ENCODE measurements at places on chromosomes 4 and X.

DNA sequence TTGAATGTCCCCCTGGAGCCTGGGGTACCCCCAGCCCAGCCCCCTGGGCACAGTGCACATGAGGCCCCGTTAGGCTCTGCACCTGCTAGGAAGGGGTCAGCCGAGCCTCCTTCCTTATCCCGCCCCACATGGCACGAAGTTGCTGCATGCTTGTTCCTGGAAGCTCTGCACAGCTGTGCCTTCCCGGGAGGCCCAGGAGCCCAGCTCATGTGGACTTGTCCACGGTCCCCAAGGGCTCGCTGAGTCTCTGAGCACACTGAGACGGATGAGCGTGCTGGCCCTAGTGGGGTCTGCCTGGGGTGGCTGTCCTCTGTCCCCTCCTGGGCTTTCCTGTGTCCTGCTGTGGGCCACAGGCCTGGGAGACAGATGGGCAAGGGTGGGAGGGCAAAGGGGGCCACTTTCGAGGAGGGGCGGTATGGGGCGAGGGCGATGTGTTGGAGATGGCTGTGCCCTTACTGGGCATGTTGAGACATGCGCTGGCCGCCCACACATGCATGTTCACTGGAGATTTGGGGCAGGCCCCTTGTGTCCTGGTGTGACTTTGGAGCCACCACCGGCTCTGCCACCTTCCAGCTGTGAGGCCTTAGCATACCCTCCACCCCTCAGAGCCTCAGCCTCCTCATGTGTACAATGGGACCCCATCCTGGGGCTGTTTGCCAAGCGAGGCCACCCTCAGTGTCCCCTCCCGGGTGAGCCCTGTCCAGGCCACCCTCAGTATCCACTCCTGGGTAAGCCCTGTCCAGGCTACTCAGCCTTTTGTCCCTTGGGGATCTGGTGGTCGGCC, 237.6 kb downstream of the AFAP1 start:
- no peak for DNase-seq

- no peak for DNase-seq
These were observed 64.7 kb upstream of the NKX1-1 start for GRCh38 chr4:1470816-1471442.

DNA sequence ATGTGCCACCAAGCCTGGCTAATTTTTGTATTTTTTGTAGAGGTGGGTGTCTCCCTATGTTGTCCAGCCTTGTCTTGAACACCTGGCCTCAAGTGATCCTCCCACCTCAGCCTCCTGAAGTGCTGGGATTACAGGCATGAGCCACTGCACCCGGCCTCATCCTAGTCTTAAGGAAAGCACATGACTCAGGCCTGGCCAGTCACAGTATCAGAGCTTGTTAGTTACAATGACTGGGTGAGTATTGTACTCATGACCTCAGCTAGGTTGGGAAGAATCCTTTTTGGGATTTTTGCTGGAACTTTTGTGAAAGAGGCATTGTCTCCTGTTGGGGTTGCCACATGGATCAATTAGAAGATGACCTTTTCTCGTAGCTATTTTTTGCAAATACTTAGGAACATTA, 292.8 kb downstream of the RAPGEF2 start:
- DNase-seq: no peak

DNA sequence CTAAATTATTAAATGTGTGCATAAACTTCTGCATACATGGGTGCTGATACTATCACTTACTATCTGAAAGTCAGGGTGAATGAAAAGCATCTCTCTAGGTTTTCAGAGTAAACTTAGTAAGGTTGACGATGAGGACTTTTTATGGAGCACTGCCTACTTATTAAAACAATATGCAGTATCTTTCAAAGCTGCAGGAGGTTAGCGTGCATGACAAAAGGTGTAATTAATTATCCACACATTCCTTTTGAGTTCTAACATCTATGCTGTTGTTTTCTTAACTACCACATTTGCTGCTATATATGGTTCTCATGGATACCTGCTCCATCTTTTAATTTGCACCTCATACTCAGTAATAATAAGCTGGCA, 256.2 kb downstream of the FSTL5 start:
- DNase-seq: no peak

DNA sequence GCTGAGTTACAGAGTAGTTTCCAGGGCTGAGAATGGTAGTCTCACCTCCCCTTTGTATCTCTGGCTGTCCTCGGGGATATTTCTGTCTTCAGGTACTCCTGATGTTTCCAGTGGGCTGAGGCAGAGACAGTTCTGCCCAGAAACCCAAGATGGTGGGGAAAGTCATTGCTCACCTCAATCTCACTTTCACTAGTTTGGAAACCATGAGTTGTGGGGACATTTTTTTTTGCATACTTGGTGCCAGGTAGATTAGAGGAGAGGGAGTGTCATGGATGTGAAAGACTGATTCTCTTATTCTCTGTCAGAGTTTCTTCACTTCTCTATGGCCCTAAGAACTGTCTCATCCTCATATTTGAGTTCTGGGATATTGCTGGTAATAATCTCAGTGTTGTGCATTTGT, 708.6 kb upstream of the MAGEB2 start:
- DNase-seq: no peak

- DNase-seq: no peak
These were observed 7.9 kb downstream of the EVC2 start for GRCh38 chr4:5700459-5700858.

DNA sequence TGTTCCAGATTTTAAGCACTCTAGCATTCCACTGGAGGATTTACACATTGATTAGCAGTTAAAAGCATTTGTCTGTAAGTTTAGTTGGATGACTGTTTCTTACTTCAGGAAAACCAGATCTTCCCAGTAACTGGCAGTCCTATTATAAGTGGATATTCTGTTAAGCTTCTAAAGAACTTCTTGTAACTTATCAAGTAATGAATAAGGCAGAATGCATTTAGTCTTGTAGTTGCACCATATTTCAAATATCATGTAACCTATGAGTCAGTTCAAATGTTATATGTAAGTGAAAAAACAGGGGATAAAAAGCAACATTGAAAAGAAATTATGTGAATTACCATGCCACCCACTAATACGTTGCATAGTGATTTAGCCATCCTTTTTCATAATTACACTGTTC, 30.2 kb upstream of the TENM3 start:
- no peak for DNase-seq

GRCh38 chr4:74642006-74642405, 152.3 kb downstream of the BTC start:
- no peak for DNase-seq

- DNase-seq: no peak
These were observed 46.1 kb downstream of the C4orf46 start for GRCh38 chr4:158625544-158625943.

- no peak for DNase-seq
These were observed 65.0 kb upstream of the MAGEB2 start for GRCh38 chrX:30150196-30150895.

GRCh38 chr4:39464886-39465501, 6.1 kb downstream of the LIAS start:
- peak; percentile 84 for DNase-seq

DNA sequence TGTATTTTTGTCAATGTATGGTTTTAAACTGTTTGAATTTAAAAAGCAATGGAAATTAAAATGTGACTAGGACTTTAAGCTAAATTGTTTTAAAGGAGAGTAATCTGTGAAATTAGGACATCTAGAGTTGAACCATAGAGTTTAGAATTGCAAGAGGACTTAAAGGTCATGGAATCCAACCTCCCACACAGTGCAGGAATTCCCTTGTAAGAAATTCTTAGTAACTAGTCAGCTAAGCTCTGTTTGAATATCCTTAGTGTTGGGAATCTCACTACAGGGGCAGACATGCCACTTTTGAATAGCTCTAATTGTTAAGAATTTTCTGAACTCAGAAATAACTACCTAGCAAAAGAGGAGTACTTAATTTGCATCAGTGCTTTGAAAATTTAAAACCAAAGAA, 292.9 kb downstream of the IL1RAPL1 start:
- DNase-seq: no peak

DNA sequence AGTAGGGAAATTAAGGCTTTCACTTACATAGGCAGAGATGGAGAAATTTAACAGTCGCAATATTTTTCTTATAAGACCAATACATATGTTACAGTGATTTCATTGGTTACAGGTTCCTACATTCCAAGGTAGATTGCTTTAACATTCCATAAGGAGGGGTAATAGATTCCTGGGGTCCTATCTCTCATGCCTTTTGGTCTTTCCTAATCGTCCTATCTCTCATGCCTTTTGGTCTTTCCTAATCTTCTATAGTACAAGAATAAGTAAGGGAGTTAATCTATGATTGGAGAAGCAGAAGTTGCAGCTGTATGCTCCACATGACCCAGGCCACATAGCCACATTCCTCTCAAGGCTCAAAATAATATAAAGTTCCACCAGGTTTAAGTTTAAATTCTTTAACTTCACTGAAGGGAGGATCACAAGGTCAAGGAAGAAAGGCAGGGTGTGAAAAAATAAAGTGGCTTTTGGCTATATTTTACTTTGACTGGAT, 285.0 kb upstream of the BOD1L1 start:
- peak; percentile 39 for DNase-seq

- no peak for DNase-seq
These were observed 37.7 kb downstream of the SOX3 start for GRCh38 chrX:140467211-140467610.

- no peak for DNase-seq
These were observed 233.5 kb downstream of the DCTD start for GRCh38 chr4:182683661-182684060.

GRCh38 chr4:13984991-13985800, 357.7 kb upstream of the BOD1L1 start:
- peak; percentile 83 for DNase-seq

DNA sequence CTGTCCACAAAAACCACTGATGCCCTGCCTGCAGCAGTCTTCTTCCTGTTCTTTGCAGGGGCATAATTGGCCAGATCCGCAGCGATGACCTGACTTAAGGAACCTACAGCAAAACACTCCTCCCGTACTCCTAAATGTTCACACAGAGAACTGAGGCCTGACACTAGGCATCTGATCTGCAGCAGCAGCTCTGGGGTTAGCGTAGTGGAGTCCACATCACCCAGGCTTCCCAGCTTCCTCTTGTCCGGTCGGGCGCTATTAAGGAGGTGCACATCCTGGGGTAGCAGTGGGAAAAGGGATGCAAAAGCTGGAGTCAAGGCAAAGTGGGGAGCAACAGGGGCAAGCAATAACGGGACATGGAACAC, 758 bp downstream of the SCFD2 start:
- DNase-seq: peak; percentile 19

GRCh38 chr4:24769571-24769970, 25.8 kb upstream of the SOD3 start:
- no peak for DNase-seq

GRCh38 chrX:118644378-118644777, 83.0 kb upstream of the IL13RA1 start:
- DNase-seq: peak; percentile 26

- peak; percentile 90 for DNase-seq
These were observed 227.8 kb downstream of the STIM2 start for GRCh38 chr4:27088491-27088890.

DNA sequence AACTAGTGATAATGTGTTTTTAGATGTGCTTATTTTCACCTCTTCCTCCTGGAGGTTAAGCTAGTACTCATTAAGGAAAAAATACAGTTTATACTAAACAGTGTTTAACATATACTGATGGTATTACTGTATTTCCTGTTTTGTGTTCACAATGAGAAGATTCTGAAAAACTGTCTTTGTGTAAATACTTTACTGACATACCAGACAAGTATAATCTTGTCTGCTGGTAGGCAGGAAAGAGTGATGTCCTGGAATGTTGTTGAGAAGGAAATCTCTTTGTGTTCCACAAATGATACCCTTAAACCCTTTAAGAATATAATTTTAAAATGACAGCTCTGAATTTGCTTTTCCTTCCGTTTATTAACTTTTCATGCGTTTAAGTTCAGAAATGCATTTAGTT, 205.5 kb upstream of the NUDT6 start:
- no peak for DNase-seq

DNA sequence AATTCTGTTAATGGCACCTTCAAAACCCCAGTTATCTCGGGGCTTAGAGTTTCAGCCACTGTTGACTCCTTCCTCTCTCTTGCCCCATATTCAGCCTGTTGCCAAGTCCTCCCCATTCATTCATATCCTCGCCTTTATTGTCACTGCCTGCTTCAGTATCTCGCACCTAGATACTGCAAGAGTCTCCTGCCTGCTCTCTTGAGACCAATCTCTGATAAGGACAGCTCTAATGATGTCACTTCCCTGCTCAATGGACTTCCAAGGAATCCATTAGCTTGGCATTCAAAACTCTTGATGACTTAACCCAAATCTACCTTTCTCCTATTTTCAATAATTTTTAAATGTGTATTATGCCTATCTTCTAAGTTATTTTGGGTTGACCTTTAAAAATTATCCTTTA, 1.1 kb upstream of the UBE2A start:
- DNase-seq: no peak

DNA sequence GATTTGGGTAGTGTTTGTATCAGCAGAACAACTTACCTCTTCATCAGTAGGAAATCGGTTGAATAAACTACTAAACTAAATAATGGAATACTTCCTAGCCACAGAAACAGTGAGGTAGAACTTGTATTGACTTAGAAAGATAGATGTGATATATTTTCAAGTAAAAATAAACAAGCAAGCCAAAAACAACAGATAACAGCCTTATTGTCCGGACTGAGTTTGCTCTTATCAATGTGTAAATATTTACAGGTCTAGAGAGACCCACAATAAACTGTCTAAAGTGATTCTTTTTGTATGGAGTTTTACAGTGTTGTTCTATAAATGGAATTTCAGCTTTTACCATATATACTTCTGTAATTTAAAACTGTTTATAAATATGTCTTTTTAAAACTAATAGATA, 721.8 kb downstream of the ADGRL3 start:
- no peak for DNase-seq

DNA sequence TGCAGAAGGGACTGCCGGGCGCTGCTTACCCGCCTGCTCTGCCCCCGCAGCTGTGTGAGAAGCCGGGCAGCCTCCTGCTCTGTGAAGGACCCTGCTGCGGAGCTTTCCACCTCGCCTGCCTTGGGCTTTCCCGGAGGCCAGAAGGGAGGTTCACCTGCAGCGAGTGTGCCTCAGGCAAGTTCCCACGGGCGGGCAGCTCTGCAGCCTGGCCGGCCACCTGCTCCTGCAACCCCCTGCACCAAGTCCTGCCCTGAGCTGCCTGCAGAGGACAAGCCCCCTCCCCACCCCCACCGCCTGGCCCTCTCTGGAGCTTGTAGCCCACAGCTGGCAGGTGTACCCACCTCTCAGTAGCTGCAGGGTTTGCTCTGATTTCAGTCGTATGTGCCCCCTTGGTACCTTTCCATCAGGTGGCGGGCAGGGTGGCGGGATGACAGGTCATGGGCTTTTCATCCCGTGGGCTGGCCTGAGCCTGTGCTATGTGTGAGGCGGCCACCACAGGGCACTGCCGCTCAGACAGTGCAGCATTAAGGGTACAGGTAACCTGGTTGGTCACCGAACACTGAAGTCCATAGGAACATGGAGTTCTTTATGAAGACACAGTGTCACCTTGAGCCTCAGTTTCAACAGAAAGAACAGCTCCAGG, 56.6 kb downstream of the NELFA start:
- DNase-seq: no peak

- no peak for DNase-seq
These were observed 271.8 kb downstream of the FBXW7 start for GRCh38 chr4:152264106-152264505.

GRCh38 chrX:16113978-16114565, 9.3 kb upstream of the GRPR start:
- DNase-seq: peak; percentile 84

GRCh38 chr4:87499403-87500091, 29.6 kb downstream of the SPARCL1 start:
- DNase-seq: no peak

GRCh38 chr4:1010395-1011021, 918 bp upstream of the FGFRL1 start:
- DNase-seq: peak; percentile 94

GRCh38 chr4:94827481-94828110, 69.8 kb downstream of the BMPR1B start:
- DNase-seq: no peak

GRCh38 chr4:152620915-152621314, 58.9 kb downstream of the TMEM154 start:
- peak; percentile 33 for DNase-seq

Measured in MV-4-11 (cell line).